Activated T-helper 2 cell treated with anti-CD3 and anti-CD28 coated beads, Interferon-gamma antibody, Interleukin-2, Interleukin-4, amounts not matched to agents 10 μg/mL and 5 μg/mL and 100 μg/mL, durations not matched to agents 14 hours and 24 hours and 36 hours (primary cell): ENCODE measurements at places on chromosomes 2 and 18. TPM values are rescaled to one million over a fixed set of nuclear protein-coding genes. Genes with fewer than 3 reads are reported as not detected.
A peak's percentile ranks its signal among the peaks of the same experiment; 100 is the strongest.

The ERBB4 gene
- not detected in 2 replicates for total RNA-seq

The ABHD1 gene
- 1.2 and 1.5 TPM in 2 replicates for total RNA-seq

The MYO5B gene
- not detected in 2 replicates for total RNA-seq

GRCh38 chr2:226699321-226699720 lies 100.3 kb downstream of the IRS1 start:
- DNase-seq, result no peak

The REG1A gene
- total RNA-seq, result not detected in 2 replicates

- DNase-seq, result peak; percentile 45
These were observed 30.2 kb downstream of the LONRF2 start for GRCh38 chr2:100292022-100292580.
